ENCODE measurements at places on chromosomes 6 and 20.

- DNase-seq, result no peak
Measured at GRCh38 chr6:38984723-38985122, 63.9 kb upstream of the GLP1R start.

GRCh38 chr6:168318090-168318489, 1.5 kb downstream of the DACT2 start:
- DNase-seq, result no peak

DNA sequence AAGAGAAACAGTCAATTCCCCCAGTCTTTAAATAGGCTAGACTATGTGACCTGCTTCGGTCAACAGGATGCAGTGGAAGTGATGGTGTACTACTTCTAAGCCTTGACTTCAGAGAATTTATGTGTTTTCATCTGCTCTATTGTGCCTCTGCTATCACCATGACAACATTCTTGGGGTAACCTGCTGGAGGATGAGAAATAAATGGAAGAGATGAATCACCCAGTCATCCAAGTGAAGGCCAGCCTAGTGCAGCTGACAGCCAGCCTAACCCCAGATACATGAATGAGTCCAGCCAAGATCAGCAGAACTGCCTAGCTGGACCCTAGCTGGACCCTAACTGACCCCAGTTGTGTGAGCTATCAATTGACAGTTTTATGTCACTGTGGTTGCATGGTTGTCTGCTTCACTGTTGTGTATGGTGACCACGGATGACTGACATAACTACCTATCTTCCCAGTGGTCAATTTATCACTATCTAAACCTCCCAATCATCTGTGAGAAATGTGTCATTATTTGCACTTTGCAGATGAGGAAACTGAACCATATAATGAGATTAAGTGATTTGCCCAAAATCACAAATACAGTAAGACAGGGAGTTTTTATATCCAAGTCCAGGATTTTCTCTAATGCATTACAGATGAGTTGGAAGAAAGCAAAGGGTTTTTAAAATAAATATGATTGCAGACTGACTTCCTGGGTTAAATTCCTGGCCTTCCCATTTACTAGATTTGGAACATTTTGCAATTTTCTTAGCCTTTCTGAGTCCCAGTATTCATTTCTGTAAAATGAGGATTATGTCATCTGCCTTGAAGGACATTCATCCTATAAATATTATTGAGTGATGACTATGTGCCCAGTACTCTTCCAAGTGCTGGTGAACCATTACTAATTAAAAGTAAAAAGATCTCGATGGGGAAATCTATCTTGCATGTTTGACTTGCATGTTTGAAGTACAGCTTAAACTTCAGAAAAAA, 136.4 kb upstream of the PLCB4 start:
- DNase-seq, result peak; percentile 57

- DNase-seq, result no peak
Measured at GRCh38 chr6:109036574-109037294, 57.9 kb downstream of the SESN1 start.

- no peak for DNase-seq
Measured at GRCh38 chr20:57672164-57672563, 37.7 kb downstream of the PMEPA1 start.

DNA sequence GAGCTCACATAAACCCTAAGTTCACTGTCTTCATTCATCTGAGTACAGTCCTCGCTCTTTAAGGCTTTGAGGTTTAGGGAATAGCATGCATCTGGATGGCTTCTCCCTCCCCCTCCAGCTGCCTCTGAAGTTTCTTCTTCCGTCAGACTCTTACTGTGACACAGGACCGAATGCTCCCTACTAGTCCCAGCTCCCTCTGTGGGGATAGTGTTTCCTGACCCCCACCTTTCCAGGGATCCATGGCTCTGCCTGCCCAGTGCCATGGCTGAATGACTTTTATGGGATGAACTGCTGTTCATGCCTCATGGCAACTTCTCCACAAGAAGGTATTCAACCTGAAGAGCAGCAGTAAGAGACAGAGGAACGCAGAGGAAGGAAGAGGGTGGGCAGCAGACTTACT, 79.8 kb upstream of the EMILIN3 start:
- no peak for DNase-seq

GRCh38 chr20:44600758-44601201, 18.4 kb downstream of the PKIG start:
- DNase-seq, result no peak
